Right ventricle myocardium superior (tissue), 1 donor: ENCODE measurements at places on chromosomes 3 and 15. TPM values are rescaled to one million over a fixed set of nuclear protein-coding genes. Genes with fewer than 3 reads are reported as not detected.

The RASGRP1 gene
- total RNA-seq, result 0.11 TPM

DNA sequence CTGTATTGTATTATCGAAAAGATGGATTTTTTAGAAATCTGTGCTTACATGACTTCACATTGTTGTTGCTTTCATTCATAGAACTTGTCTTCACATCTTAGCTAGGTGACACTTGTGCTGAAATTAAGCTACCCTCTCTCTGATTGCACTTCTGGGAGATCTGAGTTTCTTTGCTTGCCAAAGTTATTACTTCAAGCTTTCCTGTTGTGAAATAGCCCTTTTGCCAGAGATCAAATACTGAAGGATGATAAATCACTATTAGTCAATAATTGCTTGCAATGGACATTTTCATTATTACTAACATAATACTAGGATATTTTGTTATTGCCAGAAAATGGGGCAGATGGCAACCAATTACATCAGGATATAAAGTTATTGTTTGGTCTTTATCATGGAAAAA is 34.7 kb downstream of the PIK3CA start:
- DNase-seq, result no peak

GRCh38 chr3:151443583-151443982 is 17.3 kb downstream of the IGSF10 start:
- DNase-seq, result no peak

The CD86 gene
- total RNA-seq, result 3.7 TPM

The PRSS50 gene
- 0.16 TPM for total RNA-seq

GRCh38 chr3:6492306-6492705 is 368.6 kb upstream of the GRM7 start:
- DNase-seq, result no peak

DNA sequence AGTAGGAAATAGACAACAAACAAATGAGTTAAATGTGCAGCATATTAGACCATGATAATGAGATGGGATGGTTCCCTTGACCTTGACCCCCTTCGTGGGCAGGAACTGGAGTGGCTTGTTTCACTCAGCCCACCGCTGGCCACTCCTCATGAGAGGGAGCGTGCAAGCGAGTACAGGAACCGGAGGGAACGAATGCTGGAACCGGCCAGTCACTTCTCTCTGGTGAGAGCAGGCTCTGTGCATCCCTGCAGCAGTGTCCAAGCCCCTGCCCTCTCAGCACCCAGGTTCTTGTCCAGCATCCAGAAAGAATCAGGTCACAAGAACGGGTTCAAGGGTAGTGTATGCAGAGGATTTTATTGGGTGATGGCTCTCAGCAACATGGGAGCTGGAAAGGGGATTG is 17.2 kb upstream of the IREB2 start:
- DNase-seq, result no peak

DNA sequence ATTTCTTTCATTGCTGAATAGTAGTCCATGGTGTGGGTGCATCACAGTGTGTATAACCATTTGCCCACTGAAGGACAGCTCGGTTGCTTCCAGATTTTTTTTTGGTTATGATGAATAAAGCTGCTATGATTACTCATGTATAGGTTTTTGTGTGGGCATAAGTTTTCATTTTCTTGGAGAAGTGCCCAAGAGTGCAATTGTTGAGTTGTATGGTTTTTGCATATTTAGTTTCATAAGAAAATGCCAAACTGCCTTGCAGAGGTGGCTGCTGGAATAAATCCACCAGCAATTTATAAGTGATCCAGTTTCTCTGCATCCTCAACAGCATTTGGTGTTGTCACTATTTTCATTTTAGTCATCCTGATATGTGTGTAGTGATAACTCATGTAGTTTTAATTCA is 8.4 kb upstream of the SPESP1 start:
- no peak for DNase-seq
